Naive thymus-derived CD8-positive, alpha-beta T cell (primary cell): ENCODE measurements at places on chromosomes 2 and 18.
A peak's percentile ranks its signal among the peaks of the same experiment; 100 is the strongest.

GRCh38 chr18:49994410-49994809 is 181.1 kb upstream of the ACAA2 start:
- no peak for DNase-seq

DNA sequence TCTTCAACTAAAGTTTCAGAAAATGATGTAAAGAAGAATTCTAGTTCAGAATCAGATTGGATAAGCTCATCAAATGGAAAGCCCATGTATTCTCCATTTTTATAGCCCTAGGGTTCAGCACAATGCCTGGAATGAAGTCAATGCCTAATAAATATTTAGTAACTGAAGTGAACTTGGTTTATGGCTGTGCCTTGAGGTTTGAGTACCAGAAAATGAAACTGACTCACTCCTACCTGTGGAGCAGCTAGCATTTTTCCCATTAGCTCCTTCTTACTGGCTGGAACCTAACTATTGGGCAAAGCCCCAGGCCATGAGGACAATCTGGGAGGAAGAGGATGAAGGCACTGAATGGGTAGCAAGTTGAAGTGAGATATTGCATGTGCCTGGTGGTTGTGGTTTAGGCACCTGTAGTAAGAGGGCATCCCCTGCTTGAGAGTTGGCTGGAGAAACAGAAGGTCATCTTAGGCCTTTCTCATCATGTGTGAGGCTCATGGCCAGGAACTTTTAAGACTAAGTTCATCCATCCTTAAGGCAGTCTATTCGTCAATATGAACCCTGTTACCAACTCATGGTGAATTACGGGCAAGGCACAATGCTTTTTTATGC is 85.0 kb upstream of the LYPD1 start:
- no peak for DNase-seq

- DNase-seq: peak; percentile 44
These were observed 638 bp downstream of the RPS7 start for GRCh38 chr2:3575534-3576262.

- DNase-seq: no peak
These were observed 41.3 kb downstream of the ATF2 start for GRCh38 chr2:175126661-175127060.

DNA sequence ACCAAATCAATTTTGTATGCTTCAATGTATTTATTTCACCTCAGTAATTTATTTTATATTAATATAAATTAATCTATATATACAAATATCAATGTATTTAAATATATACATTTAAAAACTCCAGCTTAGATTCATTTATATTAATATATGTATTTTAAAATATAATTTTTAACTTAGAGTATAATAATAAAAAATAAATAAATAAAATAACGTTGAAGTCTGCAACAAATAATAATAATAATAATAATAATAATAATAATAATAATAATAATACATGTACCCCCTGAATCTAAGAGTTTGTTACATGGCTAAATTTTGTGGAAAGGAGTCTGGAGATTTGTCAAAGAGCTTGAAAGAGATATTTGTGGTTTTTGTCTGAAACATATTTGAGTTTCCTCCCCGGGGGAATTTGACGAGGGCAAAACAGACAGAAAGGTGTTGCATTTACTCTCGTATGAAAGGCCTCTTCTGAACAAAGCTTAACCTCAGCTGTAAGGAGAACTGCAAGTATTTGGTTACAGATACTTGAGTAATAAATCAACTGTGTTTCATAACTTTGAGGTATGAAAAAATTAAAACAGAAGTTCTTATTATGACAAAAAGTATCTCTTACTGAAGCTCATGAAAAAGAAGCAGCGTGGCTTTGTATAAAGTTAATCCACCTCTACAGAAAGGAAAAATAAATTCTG is 93.4 kb downstream of the CDH19 start:
- no peak for DNase-seq

DNA sequence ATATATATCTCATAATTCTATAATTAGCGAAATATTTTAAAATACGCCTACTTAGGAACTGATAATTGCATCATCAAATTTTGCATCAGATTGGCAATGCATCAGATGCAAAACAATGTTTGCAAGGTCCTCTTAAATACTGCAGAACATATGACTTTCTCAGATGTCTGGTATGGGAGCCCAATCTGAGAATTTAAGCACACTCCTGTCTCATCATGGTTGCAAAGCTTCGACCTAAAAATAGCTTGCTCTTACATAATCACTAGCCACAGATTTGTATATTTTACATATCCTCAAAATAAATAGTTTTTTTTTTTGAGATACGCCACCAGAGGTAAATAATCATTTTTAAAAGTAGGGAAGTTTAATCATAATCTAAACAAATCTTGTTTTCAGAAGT is 123.2 kb downstream of the CABYR start:
- no peak for DNase-seq

DNA sequence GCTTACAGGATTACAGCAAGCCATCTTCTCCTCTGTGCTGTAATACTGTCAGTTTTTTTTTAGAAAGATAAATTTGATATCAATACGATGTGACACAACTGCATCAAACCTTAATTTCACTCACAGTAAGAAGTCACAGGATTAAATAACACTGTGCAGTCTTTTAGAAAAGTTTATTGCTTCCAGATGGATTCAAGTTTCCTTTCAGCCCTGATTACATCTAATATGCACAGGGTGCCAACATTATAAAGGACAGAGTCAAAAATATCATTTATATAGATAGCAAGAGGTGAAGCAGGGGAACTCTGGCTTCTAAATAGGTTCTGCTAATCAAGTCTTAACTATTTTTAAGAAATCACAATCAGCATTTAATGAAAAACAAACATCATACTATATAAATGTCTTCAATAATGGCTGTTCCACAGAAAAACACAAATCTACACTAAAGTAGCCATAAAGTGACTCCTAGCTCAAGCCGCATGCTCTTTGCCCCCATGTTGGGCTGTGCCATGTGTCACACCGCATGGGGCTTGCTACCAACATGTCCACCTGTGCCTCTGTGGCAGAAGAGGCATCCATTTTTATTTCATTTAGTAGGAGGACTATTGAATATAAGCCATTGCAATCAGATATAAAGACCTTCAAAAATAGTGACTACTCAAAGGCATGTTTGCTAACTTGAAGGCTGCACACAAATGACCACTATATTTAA is 35.0 kb downstream of the CERKL start:
- DNase-seq: no peak

- no peak for DNase-seq
These were observed 44.0 kb downstream of the STEAP3 start for GRCh38 chr2:119267604-119268003.

DNA sequence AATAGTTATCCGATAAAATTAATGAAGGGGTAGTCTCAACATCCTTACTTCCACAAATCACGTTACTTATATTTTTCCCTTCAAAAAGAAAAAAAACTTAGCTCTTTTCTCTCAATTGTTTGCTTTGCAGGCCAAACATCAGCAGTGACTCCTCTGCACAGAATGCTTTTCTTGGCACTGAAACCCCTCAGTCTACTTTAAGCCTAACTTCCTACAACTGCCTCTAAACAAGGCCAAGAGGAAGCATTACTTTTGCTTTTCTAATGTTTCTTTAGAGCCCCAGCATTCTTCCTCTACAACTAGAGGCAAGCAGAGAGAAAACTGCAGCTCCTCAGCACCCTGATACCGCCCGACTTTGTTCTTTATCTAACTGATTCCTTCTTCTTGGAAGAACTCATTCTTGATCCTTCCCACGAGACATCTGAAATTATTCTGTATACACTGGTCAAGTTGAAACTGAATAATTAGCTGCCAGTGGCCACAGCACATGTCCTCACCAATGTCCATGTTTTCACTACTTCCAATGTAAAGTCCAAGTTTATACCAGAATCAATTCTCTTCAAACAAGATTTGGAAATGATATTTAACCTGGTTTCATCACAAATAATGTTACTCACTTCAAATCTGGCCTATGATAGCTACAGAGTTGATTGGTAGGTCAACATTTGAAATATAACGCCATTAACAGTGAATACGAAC is 55.3 kb downstream of the DTNB start:
- DNase-seq: no peak

- DNase-seq: no peak
These were observed 188.0 kb upstream of the PKDCC start for GRCh38 chr2:41859615-41860514.
